Activated T-cell treated with anti-CD3 and anti-CD28 coated beads for 24 hours (primary cell): ENCODE measurements at places on chromosomes 11 and 22.

- DNase-seq: no peak
Observed at GRCh38 chr11:96794152-96794551, 404.3 kb downstream of the JRKL start.

GRCh38 chr22:37001826-37002225, 17.4 kb downstream of the TST start:
- DNase-seq: no peak

DNA sequence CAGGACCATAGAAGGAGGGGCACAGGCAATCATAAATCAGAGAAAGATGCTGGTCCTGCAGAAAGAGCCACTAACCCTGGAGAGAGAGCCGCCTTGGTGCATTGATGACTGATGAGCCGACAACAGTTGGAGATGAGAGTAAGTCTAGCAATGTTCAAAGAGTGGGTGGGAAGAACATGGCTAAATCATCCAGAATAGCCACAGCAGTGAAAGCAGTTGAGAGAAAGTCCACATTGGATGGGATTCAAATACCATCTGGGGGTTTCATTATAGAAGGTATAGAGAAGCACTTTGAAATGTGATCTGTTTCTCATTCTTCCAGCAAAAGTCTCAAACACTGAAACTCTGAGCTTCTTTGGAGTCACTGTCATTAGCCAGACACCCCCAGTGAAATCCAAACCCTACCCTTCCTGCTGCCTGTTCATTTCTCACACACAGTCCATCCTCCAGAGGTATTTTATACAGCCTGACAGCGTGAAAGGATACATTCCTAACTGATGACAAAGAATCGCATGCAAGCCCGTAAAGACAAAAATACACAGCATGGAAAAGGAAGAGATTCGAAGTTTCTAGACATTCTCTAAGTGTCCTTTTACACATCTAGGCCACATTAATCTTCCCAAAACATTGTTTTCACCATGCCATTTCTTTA, 303.1 kb upstream of the MPPED2 start:
- DNase-seq: no peak

- no peak for DNase-seq
Observed at GRCh38 chr11:93491973-93492372, 51.2 kb downstream of the SMCO4 start.

DNA sequence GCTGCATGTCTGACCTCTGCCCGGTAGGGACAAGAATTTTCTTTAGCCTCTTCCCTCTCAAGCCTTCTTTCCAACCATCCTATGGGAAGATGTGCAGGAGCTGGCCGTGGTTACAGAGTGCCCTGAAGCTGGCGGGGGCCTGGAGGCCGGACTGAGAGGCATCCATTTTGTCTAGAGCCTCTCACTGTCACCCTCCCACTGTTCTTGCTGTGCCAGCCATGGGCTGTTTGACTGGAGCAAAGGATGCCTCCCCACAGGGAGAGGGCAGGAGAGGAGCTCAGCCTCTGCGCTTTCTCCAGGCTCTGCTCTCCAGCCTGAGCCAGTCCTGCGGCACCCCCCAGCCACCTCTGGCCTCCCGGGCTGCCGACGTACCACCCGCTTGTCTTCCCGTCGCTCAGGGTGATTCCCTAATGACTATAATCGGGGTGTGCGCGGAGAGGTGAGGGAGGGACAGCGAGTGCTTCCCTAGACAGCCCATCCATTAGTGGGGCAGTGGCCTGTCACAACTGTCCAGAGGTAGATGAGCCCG, 123.8 kb downstream of the NECTIN1 start:
- no peak for DNase-seq

- DNase-seq: no peak
Observed at GRCh38 chr11:116339306-116340098, 433.3 kb downstream of the BUD13 start.

- DNase-seq: no peak
Observed at GRCh38 chr22:31734512-31734911, 15.4 kb downstream of the PRR14L start.

DNA sequence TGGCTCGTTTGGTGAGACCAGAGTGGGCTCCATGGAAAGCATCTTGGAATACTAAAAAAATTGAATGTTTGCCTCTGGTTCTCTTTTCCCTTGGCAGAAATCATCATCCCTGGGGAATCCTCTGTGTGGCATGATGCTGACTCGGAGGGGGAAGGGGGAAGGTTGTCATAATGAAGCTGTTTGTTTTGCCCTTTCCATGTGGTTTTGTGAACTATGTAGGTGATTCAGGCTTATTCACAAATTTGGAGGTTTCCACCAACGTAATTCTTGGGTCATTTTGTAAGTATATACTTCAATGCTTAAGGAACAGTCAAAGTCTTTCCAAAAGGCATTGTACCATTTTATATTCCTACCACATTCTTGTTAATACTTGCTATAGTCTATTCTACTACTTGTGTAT, 754.0 kb upstream of the FAT3 start:
- DNase-seq: no peak

- no peak for DNase-seq
Observed at GRCh38 chr11:95138448-95138847, 48.8 kb downstream of the ENDOD1 start.

- DNase-seq: no peak
Observed at GRCh38 chr11:65559951-65560537, 1.9 kb upstream of the LTBP3 start.

- DNase-seq: no peak
Observed at GRCh38 chr11:121665206-121665838, 212.6 kb upstream of the SORL1-AS1 start.

DNA sequence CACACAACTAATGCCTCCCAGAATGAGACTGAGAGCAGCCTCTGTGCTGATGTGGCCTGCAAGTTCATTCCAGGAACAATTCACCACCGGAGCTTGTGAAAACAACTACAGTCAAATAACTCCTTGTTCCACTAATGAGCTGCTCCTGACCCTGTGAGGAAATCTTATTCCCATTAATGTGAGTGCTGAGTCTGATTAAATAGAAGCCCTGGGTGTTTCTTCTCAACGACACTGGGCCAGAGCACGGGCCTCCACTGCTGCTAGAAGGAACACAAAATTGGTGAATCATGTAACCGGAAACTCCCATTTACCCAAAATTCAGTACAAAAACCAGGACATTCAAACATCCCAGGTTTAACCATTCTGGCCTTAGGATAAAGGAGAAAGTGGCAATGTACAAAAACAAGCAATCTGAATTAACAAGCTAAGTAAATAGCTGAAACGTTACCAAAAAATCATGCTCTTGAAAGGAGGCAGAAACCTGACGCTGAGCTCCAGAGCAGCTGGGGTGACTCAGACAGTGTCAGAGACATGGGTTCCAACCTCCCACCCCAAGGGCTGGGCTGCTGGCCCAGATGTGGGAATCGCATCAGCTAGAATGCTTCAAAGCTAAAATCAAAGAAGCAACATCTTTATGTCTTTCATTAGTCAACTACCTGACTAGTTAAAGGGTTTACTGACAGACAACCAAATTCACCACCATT, 26.7 kb downstream of the SERGEF start:
- no peak for DNase-seq

DNA sequence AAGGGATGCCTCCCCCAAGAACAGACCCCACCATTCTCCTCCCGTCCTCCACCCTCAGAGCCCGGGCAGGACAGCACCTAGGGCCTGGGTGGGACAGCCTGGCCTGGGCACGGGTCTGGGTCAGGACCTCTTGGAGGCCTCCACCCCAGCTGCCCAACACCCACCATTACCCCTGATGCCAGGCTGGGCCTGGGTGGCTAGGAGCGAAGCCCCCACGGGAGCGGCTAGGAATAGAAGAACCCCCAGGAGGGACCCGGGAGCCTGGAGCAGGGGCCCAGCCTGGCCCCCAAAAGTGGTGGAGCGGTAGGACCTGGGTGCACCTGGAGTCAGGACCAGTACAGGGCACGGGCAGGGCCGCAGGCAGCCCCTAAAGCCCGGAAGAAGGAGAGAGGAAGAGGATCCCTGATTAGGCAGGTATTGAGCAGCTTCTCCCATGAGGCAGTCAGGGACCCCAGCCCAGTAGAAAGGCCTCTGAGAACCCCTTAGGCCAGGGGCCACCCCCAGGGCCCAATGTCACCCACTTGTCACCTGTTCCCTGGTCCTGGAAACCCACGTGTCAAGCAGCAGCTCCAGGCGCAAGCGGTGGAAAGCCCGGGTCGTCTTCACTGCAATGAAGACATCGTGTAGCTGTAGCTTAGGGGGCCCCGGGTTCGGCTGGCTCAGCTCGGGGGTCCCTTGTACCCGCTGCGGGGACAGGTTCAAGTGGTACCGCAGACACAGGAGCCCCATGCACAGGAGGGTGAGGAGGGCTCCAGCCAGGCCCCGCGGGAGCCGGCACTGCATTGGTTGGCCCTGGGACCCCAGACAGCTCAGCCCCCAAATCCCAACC, 575 bp downstream of the MFNG start:
- DNase-seq: peak; percentile 9

- no peak for DNase-seq
Observed at GRCh38 chr11:21630934-21631478, 561.9 kb upstream of the ANO5 start.

- DNase-seq: no peak
Observed at GRCh38 chr22:44982445-44982844, 27.4 kb downstream of the PHF21B start.

DNA sequence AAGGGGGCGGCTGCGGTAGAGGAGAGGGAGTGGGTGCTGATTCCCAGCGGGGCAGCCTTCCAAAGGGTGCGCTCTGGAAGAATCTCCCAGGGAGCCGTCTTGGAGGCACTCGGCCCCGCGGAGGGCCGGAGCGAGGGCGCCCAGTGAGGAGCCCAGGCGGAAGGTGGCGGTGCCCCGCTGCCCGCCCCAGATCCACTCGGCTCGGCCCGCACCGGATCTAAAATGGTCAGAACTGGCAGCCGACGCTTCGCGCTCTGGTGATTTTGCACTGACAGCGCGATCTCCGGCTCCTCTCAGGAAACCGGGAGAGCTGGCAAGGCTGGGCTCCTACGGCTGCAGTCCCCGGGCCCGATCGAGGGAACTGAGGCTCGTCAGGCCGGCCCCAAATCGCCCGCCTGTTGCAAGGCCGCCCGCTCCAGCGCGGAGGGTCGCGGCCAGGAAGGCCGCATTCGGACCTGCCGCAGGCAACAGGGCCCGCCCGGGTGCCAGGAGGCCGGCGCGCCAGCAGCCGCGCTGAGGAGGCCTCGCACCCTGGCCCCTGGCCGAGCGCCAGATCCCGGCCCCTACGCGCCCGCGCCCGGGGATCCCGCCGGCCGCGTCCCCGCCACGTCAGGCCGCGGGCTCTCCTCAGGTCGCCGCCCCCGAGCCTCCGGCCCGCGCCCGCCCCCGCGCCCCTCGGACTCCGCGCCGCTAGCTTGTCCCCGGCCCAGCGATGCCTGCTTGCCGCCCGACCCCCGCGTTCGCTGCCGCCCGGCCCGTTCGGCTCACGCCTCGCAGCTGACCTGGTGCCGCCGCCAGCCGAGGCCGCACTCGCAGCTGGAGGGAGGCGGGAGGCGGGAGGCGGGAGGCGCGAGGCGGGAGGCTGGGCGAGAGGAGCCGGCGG, at the start of gene KLHL22:
KLHL22 (minus strand) TSS at position 818 of the 883 bp plus-strand sequence. CDS start 6,584 bp downstream, outside the sequence.
- peak; percentile 15 for DNase-seq

DNA sequence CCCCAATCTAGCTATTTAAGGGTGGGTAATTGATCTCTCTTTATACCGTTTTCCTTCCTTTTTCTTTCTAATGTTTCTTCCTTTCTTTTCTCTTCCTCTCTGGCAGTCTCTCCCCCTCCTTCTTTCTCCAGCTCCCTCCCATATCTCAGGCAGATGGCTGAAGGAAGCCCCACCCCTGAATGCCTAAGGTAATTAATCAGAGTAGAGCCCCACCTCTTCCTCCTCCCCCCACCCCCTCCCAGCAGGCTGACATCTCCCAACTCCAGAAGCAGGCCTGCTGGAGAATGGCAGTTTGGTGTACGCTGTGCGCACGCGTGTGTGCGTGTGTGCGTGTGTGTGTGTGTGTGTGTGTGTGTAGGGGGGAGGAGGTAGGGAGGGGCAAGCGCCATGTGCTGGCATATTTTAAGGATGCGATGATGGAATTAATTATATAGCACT, 122.6 kb downstream of the APOL5 start:
- no peak for DNase-seq

- no peak for DNase-seq
Observed at GRCh38 chr11:128330203-128330602, 257.2 kb downstream of the ETS1 start.

GRCh38 chr11:1832920-1833295, 1.9 kb upstream of the SYT8 start:
- DNase-seq: no peak

GRCh38 chr22:22422629-22423112, 85.9 kb downstream of the ZNF280B start:
- DNase-seq: peak; percentile 54

DNA sequence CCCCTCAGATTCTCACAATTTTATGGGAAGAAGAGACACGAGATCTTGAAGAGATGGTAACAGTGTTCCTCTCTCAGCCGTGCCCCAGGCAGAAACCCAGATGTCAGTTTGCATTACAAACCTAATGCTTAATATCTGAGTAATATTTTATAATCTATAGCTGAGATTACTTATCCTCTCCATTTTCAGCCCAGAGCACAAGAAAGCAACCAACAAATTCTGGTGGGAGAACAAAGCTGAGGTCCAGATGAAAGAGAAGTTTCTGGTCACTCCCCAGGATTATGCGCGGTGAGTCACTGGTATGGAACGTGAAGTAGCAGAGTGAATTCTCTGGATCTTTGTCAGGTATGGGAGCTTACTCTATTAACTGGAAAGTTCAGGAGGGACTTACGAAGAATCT, 884 bp downstream of the CENATAC start:
- DNase-seq: no peak

GRCh38 chr11:326842-327580, 6.4 kb upstream of the IFITM3 start:
- no peak for DNase-seq

GRCh38 chr22:39917776-39918495, 17.1 kb downstream of the GRAP2 start:
- DNase-seq: no peak

DNA sequence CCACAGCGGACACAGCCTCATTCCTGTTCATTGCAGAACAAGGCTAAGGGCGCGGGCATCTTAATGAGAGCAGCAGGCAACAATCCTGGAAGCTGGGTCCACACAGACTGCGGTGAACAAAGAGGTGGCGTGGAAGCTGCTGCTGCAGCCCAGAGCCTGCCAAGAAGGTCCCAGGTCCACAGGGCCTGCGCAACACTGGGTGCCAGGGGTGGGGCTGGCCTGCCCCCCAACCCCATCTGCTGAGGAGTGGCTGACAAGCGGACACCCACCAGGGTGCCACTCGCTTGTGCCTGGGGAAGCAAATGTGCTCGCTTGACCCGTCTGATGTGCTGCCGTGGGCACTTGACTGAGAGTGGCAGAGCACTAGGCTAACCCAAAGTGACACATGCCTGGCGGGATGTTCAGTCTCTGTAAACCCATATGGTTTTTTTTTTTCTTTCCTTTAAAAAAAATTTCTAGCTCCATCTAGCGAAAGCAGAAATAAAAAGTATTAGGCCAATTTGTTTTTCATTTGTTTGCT, 83.2 kb upstream of the PITPNB start:
- DNase-seq: no peak

DNA sequence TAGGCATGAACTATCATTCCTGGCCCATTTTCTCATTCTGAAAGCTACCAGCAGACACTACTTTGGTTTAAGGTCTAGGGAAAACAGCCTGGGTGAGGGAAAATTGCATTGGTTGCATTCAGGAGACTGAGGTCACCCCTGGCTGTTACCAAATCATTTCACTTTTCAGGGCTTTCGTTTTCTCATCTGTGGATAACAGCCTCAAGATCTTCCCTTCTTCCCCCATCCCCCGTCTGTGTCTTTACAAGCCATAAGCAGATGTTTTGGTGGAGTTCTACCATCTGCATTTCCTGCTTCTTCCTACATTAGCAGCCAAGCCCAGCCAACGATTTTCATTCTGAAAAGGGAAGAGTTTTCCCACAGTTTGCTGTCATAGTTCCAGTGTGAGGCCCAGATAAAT, 130.4 kb downstream of the HIPK3 start:
- DNase-seq: no peak
